ENCODE measurements at places on chromosomes 6 and 20.

DNA sequence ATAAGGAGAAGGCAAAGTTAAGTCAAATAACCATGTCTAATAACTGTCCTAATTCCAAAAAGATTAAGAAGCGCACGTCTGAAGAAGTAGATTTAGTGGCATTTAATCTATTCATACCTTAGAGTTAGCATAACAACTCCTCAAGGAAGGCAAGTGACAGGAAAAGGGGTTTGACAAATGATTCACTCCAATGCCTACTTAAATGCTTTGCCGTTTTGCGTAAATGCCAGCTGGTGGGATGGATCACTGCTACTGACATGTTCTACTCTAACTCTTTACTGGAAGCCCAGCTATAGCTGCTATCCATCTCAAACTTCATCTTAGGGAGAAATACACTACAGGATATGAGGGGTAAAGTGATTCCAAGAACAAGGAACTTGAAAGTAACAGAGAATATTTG lies 347.3 kb upstream of the RUNX2 start:
- no peak for DNase-seq

GRCh38 chr6:51865176-51865575 lies 222.2 kb downstream of the PKHD1 start:
- DNase-seq: no peak

GRCh38 chr20:63053432-63054102 lies 46.8 kb upstream of the BHLHE23 start:
- DNase-seq: no peak

- DNase-seq: no peak
Measured at GRCh38 chr6:142878407-142878806, 66.6 kb downstream of the HIVEP2 start.

GRCh38 chr20:57131077-57131476 lies 135.4 kb downstream of the BMP7 start:
- no peak for DNase-seq

DNA sequence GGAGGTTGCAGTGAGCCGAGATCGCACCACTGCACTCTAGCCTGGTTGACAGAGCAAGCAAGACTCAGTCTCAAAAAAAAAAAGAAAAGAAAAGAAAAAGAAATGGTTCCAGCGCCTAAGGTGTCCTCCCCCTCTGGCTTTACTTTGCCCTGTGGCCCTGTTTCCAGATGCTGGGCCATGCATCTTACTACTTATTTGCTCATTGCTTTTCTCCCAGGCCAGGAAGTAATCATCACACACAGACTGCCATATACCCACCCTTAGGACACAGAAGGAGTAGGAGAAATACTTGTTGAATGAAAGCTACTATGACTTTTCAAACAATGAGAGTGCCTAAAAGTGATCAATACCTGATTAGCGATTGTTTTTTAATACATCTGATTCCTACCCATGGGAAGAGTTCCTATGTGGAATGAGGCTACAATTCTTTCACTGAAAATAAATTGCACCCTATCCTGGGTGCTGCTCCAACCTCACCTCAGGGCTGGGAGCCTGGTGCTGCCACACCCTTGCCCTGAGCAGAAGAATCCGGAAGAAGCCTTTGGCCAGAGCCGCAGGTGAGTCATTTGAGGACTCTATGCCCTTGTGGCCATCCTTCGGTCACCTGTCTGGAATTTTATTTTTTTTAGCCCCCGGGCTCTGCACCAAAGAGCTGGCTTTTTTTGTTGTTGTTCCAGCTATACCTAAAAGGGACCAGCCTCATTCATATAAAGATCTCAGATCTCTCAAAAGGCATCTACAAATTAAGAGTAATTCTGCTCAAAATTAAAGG lies 22.7 kb upstream of the TFAP2C start:
- DNase-seq: no peak

DNA sequence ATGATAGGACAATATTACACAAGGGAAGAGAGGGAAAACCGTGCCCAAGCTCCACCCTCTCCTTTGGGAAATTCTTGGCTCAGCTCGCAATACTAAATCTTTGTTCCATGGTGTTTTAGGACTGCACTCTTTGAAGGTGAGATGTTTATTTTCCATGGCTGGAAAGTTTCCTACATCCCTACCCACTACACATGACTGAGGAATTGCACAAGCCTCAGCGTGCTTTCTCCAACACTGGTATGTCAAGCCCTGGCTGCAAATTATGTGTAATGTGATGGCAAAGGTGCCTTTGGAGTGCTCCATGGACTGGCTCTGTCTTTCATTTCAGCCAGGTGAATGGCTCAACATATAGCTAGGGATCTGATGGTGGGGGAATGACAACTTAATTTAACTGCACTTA lies 134.3 kb downstream of the ISM1 start:
- no peak for DNase-seq

DNA sequence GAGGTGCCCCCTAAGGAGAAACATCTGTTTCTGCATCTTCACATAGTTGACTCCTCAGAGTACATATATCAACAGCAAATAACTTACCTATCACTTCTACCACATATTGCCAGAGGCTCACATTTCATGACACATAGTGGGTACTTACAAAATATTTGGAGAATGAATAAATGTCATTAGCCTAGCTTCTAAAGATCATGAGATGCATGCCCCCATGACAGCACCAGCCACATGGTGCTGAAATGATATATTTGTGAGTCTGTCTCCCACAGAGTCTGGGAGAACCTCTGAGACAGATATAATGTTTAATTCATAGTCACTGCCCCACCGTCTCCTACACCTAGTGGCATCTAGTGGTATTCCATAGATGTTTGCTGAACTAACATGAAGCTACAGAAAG lies 555.6 kb downstream of the KIF16B start:
- DNase-seq: no peak

DNA sequence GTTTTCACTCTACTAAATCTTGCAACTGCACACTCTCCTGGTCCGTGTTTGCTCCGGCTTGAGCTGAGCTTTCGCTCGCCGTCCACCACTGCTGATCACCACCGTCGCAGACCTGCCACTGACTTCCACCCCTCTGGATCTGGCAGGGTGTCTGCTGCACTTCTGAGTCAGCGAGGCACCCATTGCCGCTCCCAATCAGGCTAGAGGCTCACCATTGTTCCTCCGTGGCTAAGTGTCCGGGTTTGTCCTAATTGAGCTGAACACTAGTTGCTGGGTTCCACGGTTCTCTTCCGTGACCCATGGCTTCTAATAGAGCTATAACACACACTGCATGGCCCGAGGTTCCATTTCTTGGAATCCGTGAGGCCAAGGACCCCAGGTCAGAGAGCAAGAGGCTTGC lies 98.6 kb upstream of the GPR6 start:
- no peak for DNase-seq

- DNase-seq: no peak
Measured at GRCh38 chr6:168107191-168107983, 28.4 kb upstream of the FRMD1 start.

- peak; percentile 17 for DNase-seq
Measured at GRCh38 chr6:4371207-4371921, 236.0 kb upstream of the ECI2 start.

- DNase-seq: no peak
Measured at GRCh38 chr6:150191809-150192208, 49.0 kb downstream of the PPP1R14C start.

DNA sequence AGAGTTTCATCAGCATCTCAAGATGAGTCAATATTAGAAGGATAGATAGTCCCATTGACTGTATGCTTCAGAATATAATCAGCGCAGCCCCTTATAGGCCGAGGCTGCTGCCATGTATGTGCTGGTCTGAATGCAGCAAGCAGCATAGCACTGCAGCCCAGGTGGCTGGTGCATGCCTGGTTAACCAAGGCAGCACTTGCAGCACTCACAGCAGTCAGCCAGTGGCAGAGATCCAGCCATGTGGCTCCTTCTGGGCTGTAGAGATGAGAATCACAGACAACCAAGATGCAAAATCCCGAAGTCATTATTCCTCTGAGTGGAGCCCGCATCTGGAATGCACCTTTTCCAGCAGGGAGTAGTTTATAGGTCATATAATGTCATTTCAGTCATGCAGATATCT lies 251.9 kb downstream of the UST start:
- no peak for DNase-seq

- peak; percentile 91 for DNase-seq
Measured at GRCh38 chr6:33276864-33277662, at the start of gene B3GALT4. TSS of gene B3GALT4 (plus strand) at chr6:33277123. CDS start at chr6:33277420, 297 bp downstream.

GRCh38 chr6:44105146-44105545 lies 22.1 kb downstream of the MRPL14 start:
- no peak for DNase-seq

GRCh38 chr6:90285611-90286381 lies 10.8 kb downstream of the BACH2 start:
- peak; percentile 76 for DNase-seq

DNA sequence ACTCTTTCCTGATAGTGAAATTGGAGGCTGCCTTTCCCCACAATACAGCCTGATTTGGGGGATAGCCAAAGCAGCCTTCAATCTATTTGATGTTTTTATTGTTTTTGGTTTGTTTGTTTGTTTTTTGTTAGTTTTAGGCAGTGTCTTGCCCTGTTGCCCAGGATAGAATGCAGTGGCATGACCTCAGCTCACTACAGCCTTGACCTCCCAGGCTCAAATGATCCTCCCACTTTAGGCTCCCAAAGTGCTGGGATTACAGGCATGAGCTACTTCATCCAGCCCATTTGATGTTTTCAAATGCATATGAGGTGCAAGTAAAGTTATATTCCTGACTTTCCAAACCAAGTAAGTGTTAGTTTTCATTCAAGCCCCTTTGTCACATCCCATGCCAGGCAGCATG lies 41.3 kb upstream of the SEC63 start:
- no peak for DNase-seq

DNA sequence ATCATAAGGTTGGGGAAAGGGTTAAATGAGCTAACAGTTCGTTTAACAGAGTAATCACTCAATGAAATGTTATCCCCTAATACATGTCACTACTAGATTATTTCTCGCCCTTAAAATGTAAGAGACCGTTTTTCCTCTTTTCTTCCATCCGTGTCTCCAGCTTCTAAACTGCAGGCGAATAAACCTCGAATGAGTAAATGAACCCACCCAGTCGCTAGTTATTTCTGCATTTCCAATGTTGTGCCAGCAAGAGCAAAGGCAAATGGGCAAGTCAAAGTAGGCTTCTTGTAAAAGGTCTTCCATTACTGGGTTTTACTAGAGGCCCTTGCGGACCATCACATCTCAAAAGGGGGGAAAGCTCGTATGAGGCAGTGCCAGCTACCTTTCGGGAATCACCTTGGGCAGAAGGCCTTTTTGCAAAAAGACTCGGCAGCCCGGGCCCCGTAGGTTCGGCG lies 400 bp upstream of the SMAP1 start:
- DNase-seq: no peak

GRCh38 chr6:43845646-43846045 lies 75.6 kb downstream of the VEGFA start:
- no peak for DNase-seq

- no peak for DNase-seq
Measured at GRCh38 chr6:26268659-26269402, 96.2 kb upstream of the BTN3A2 start.

DNA sequence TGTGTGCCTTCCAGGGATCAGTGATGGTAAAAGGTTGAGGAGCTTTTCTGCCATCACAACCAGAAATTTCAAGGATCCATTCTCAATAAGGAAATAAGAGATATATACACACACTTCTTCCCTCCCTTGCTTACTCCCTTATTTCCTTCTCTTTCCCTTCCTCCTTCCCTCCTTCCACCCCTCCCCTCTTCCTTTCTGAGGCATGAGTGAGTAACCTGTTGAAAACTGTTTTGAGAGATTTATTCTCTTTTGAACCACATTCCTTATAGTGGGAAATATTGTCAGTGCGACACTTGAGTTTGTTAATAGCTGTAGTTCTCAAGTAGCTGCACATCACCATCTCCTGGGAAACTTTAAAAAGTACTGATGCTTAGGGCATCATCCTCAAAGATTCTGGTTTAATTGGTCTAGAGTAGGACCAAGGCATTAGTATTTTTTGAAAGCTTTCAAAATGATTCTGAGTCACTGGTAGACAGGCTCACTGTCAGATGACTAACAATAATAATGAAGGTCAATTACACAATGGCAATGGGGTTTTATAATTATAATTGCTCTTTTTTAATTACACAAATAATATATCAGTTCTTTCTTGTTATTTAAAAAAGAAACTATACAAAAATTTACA lies 109.9 kb downstream of the POPDC3 start:
- no peak for DNase-seq

All from activated CD8-positive, alpha-beta memory T cell treated with anti-CD3 and anti-CD28 coated beads for 24 hours (primary cell).